ENCODE measurements at places on chromosomes 2 and 18.

DNA sequence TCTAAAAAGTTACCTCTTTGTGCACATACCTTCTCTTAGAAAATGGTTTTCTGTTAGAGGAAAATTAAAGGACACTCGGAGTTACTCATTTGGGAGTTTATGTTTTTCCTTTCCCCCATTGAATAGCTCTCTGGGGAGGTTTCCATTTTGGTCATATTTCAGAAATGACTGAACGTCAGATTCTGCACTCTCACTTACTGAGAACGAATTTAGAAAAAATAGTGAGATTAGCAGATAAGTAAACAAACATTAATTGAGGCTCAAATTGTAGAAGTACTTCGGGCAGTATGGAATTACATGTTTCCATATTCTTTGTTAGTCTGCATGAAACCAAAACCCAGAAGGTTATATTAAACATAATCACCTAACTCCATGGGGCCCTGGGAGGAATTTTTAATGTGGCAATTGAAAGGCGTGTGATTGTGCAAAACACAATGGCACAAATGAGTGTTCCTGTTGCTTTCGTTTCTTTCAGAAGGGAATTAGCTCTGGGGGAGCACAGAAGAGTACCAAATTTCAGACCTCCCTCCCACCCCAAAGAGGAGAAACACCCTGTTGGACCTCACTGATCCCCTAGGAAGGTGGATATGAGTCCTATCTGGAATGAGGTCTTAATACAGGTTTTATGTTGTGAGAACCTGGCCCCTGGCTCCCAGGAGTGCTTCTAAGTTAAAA, 212.3 kb downstream of the BCL2 start:
- DNase-seq = no peak

DNA sequence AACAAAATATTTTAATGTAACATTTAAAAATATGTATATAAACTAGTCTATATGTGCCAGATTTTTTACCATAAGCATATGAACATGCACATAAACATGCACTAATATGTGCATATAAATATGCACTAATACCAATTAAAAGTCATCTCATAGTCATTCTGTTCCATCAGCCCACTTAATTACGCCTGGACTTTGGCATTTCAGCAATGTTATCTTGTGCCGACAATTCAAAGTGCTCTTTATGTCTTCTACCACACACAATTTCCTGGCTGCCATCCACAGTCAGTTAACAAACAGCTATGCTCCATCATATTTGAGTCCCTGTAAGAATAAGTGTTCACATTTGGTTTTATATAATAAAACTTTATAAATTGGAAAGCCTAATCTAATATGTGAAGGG, 92.6 kb upstream of the TSPYL6 start:
- DNase-seq = no peak

DNA sequence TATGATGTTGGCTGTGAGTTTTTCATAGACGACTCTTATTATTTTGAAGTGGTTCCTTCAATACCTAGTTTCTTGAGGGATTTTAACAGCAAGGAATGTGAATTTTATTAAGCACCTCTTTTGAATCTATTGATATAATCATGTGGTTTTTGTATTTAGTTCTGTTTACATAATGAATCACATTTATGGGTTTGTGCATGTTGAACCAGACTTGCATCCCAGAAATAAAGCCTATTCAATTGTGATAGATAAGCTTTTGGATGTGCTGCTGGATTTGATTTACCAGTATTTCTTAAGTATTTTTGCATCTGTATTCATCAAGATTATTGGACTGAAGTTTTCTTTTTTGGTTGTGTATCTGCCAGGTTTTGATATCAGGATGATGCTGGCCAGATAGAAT, 131.6 kb upstream of the SCN7A start:
- no peak for DNase-seq

GRCh38 chr2:236974148-236974547, 111.5 kb upstream of the COPS8 start:
- no peak for DNase-seq

- DNase-seq = no peak
Measured at GRCh38 chr18:39172695-39173421, 1607.3 kb upstream of the CELF4 start.

- no peak for DNase-seq
Measured at GRCh38 chr18:5311301-5311989, 15.9 kb upstream of the ZBTB14 start.

- DNase-seq = no peak
Measured at GRCh38 chr18:59379772-59380522, 20.9 kb upstream of the LMAN1 start.

- no peak for DNase-seq
Measured at GRCh38 chr18:49656073-49656692, 94.3 kb downstream of the LIPG start.

DNA sequence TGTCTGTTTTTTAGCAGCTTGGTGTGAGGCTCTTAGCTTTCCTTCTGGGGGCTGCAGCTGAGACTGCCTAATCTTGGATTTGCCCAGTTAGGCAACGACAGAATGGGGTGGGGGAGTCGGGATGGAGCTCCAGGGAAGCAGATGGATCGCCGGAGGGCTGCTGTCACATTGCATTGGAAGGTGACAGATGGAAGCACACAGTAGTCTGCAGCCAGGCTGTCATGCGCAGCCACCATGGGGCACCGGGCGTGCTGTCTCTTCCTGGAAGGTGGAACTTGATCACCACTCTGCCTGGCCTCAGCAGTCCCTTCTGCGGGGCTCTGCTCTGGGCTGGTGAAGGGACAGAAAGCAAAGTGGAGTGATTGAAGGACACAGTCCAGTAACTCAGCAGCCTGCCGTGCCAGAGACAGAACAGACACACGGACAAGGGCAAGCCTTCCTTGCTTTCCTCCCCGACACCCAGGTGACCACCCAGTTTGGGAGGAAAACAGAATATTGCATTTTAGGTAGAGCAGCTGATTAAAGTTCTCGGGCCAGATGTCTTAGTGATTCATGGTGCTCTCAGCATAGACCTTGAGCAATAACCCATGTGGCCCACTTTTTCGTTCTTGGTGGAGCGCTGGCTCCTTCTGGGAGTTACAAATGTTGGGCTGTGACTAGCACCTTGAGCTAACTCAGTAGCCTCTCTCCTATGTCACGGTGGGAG, 40.9 kb downstream of the RNF144A start:
- DNase-seq = no peak

- DNase-seq = no peak
Measured at GRCh38 chr2:133854603-133855200, 286.4 kb upstream of the NCKAP5 start.

- DNase-seq = no peak
Measured at GRCh38 chr2:209091056-209091455, 332.8 kb upstream of the MAP2 start.

GRCh38 chr2:240220371-240220770, 79.9 kb upstream of the OTOS start:
- no peak for DNase-seq

DNA sequence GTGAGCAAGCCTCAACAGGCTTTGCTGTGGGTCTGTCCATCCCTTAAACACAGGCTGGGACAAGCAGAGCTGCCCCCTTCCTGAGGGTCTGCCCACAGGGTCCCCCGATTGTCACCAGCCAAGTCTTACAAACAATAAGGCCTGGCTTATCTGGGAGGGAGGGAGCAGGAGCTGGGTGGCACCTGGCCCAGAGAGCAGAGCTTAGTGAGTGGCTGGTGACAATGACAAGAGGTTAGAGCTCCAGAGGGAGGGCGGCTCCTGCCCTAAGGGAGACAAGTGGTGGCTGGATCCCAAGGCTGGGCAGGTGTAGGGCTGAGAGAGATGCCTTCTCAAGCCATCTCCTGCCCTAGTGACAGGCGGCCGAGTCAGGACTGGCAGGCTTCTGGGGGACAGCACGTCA, 125.5 kb downstream of the KLHL29 start:
- no peak for DNase-seq

DNA sequence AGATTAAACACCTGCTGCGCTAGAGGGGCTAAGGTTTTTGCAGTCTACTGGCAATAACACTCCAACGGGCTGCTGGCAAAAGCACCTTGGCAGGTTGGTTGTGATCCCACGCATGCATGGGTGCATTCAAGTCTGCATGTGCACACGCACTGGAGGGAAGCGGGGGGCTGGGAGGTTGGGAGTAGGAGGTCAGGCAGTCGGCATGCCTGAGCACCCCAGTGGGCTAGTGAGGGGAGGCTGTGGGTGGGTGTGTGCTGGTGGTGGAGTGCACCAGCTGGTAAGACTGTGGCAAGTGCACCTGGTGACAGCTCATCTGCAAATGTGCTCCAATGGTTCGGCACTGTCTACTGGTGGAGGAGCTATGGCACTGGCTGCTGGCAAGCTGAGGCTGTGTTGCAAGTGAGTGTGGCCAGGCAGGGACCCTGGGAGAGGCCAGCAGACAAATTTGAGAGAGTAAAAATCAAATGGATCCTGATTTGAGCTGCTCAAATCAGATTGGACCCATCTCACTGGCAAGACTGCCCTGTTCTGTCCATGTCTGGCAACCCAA, 460.6 kb upstream of the DSEL start:
- no peak for DNase-seq

GRCh38 chr18:68660354-68661183, 54.3 kb downstream of the TMX3 start:
- DNase-seq = peak; percentile 28

- peak; percentile 28 for DNase-seq
Measured at GRCh38 chr2:61135510-61135909, 26.5 kb upstream of the C2orf74 start.
